Suppressor macrophage treated with lipopolysaccharide for 4 hours (primary cell): ENCODE measurements at places on chromosomes 3 and 15.

GRCh38 chr15:40451527-40452158, 10.9 kb downstream of the BAHD1 start:
- DNase-seq: no peak

GRCh38 chr3:30281526-30281925, 324.9 kb upstream of the TGFBR2 start:
- no peak for DNase-seq

DNA sequence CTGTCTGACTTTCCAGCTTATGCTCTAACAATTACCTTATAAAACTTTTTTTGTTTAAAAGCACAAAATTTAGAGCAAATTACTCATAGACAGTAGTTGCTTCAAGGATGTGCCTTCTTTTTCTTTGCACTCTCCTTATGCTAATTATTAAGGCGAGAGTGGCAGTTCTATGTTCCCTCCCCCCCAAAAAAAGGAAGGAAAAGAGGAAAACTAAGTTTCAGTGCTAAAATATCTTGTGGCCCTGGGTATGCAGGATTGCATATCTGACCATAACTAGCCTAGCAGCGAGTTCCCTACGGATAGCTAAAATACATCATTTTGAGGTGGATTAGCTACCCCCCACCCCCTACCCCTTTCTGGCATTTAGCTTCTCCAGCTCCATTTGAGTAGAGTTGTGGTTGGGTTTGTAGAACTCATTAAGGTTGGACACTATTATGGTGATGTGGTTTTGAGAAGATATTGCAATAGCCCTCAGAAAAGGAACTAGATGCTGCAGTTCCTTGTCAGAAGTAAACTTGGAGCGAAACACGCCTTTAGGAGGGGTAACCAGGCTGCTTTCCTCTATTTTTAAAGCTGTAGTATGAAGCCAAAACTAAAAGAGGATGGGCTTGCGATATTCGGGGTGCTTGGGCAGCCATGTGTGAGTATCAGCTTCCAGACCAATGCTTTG, 174.6 kb downstream of the AKAP13 start:
- peak; percentile 72 for DNase-seq

GRCh38 chr3:50322386-50323091, at the start of gene HYAL2:
TSS of gene HYAL2 (minus strand) at chr3:50322745. CDS start at chr3:50320489, 2,256 bp downstream.
- DNase-seq: no peak

DNA sequence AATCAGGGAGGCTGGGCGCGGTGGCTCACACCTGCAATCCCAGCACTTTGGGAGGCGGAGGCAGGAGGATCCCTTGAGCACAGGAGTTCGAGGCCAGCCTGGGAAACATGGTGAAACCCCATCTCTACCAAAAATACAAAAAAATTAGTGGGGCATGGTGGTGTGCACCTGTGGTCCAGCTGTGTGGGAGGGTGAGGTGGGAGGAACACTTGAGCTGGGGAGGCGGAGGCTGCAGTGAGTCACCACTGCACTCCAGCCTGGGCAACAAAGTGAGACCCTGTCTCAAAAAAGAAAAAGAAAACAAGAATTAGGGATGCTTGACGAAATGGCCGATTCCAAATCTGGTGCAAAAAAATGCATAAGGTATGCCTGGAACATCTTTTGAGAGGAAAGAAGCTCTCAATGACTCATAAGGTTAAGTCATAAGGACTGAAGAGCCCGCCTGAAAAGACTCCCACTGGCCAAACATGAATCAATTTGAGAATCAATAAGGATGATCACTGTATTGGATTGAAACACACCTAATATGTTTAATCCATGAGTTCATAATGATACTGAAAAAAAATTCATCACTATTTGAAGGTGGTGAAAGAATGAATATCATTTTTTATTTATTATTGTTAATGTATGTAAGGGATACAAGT, 27.7 kb downstream of the BLM start:
- DNase-seq: no peak

DNA sequence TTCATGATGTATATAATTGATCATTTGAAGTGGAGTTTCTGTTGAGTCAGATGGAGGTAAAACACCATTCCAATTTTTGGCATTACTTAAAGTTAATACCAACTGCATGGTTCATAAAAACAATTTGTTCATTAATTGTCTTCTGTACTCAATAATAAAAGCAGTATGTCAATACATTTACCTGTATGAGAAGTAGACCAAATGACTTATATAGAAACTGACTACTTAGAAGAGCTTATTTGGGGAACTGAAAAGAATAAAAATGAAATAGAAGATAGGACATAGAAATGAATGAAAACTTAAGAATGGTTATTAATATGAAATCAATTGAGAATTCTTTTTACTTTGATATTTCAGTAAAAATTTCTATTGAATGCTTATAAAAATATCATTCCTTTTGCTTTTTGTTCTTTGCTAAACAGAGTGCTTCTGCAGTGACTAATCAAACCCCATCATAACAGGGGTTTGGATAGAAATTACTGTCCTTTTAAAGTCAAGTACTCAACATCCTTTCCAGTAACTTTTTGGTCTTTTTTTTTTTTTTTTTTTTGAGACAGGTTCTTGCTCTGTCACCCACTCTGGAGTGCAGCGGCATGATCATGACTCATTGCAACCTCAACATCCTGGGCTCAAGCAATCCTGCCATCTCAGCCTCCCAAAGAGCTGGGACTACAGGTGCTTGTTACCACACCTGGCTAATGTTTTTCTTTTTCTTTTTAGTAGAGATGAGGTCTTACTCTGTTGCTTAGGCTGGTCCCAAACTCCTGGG, 6.5 kb upstream of the CRYBG3 start:
- DNase-seq: no peak

- no peak for DNase-seq
These were observed 161.7 kb downstream of the VGLL4 start for GRCh38 chr3:11482021-11482420.

- DNase-seq: no peak
These were observed 68.1 kb downstream of the TRIM69 start for GRCh38 chr15:44804298-44805046.
